Dermis lymphatic vessel endothelial cell (primary cell): ENCODE measurements at places on chromosomes 11 and 22. TPM values are rescaled to one million over a fixed set of nuclear protein-coding genes. Genes with fewer than 3 reads are reported as not detected.

CRYBB3 gene
- total RNA-seq: 0.11 and 0.17 TPM in 2 replicates

C11orf91 gene
- 0.09 and 0.11 TPM in 2 replicates for total RNA-seq

TBCEL gene
- total RNA-seq: 33.1 and 34.3 TPM in 2 replicates

KCNA4 gene
- total RNA-seq: not detected in 2 replicates

OR6T1 gene
- total RNA-seq: not detected in 2 replicates

PATE2 gene
- total RNA-seq: 0.22 TPM in 1 of 2 replicates, not detected in the other

GDPD4 gene
- total RNA-seq: not detected in 2 replicates

NXPE4 gene
- not detected in 2 replicates for total RNA-seq
